ENCODE measurements at places on chromosomes 1 and 21.

- DNase-seq = no peak
Measured at GRCh38 chr1:178579562-178579961, 66.7 kb downstream of the TEX35 start.

DNA sequence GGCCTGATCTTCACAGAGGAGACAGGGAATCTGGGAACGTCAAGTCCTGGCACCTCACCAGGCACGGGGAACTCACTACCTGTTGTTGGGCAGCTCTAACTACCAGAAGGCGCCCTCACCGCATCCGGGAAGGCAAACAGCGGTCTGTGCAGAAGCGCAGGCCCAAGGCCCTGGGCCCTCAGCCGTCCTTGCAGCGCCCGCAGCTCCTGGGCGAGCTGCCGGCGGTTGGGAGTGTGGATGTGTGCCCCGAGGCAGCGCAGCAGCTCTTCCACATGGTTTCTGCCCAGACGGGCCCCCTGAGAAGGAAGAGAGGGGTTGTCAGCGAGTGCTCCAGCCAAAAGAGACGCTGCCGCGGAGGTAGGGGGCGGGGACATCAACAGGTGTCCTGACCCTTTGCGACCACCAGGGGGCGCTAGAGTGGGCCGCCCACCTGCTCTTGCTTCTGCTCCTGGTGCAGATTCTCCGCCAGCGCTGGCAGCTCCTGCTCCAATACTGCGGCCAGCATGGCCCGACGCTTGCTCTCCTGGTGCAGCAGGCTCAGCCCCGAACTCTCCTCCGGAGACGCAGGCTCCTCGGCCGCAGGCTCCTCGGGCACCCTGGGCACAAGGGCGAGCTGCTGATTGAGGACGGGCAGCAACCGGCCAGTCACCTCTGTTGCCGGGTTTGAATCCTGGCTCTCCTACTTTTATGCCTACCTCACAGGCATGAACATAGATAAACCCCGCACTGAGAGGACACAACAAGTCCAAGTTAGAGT lies 9.3 kb downstream of the MAP3K6 start:
- no peak for DNase-seq

DNA sequence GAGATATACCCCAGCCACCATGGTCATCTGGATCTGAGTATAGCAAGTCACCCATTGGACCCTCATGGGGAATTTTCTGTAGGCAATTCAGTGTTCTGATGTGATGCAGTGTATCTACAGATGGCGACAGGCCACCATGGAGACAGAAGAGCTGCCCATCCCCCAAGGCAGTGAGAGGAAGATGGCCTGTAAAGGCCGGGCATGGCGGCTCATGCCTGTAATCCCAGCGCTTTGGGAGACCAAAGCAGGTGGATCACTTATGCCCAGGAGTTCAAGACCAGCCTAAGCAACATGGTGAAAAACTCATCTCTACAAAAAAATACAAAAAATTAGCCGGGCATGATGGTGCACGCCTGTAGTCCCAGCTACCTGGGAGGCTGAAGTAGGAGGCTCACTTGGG lies 41.1 kb upstream of the CTPS1 start:
- DNase-seq = no peak

- DNase-seq = no peak
Measured at GRCh38 chr1:159187647-159188374, 16.4 kb downstream of the CADM3 start.

DNA sequence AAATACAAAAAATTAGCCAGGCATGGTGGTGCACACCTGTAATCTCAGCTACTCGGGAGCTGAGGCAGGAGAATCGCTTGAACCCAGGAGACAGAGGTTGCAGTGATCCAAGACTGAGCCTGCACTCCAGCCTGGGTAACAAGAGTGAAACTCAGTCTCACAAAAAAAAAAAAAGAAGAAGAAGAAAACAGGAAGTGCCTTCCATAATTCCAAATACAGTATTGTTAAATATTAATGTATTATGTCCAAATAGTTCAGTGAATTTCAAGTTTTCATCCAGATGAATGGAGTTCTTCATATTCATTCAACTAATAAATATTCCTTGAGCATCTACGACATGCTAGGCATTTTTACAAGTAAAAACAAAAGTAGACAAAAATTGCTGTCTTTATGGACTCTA lies 33.3 kb downstream of the PLEKHO1 start:
- no peak for DNase-seq

GRCh38 chr1:117698398-117699160 lies 92.7 kb downstream of the TENT5C start:
- DNase-seq = no peak

- no peak for DNase-seq
Measured at GRCh38 chr1:1761504-1762376, 16.5 kb downstream of the NADK start.

- no peak for DNase-seq
Measured at GRCh38 chr1:212482006-212482636, 49.4 kb downstream of the NENF start.

DNA sequence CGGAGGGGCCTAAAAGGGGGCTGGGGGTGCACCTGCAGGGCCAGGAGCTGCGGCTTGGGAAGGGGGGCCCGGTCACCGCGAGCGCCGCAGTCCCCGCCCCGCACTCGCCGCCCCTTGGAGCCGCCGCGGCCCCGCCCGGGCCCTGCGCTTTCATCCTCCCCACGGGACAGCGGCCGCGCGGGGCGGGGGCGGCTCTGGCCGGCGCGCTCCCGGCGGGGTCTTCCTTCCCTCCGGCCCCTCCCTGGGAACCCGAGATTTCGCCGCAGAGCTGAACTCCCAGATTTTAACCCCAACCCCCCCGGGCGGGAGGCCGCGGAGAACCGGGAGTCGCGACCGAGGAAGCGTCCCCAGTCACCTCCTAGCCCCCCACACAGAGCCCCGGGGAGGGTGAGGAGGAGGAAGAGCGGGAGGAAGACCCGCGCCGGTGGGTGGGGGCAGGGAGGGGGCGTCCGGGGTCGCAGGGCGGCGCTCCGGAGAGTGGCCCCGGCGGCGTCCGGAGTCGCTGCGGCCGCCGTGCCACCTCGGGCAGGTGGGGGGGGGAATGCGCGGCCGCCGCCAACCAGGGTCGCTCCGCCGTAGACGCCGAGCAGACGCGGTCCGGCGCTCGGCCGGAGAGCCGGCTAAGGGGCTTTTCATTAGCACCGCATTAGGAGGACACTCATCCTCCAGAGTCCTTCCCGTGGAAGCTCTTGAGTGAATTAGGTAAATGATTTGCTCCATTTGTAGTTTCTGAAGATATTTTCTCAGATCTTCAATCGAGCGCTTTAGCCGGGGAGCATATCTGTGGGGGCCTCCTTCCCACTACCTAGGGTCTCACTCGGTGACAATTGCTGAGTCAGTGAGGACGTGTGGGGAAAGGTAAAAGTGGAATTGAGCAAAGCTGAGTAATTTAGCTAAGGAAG lies 31.6 kb upstream of the NFIA start:
- no peak for DNase-seq

- DNase-seq = no peak
Measured at GRCh38 chr1:162265983-162266382, 110.7 kb downstream of the SPATA46 start.

- no peak for DNase-seq
Measured at GRCh38 chr1:34790985-34791384, 1.8 kb upstream of the GJA4 start.

DNA sequence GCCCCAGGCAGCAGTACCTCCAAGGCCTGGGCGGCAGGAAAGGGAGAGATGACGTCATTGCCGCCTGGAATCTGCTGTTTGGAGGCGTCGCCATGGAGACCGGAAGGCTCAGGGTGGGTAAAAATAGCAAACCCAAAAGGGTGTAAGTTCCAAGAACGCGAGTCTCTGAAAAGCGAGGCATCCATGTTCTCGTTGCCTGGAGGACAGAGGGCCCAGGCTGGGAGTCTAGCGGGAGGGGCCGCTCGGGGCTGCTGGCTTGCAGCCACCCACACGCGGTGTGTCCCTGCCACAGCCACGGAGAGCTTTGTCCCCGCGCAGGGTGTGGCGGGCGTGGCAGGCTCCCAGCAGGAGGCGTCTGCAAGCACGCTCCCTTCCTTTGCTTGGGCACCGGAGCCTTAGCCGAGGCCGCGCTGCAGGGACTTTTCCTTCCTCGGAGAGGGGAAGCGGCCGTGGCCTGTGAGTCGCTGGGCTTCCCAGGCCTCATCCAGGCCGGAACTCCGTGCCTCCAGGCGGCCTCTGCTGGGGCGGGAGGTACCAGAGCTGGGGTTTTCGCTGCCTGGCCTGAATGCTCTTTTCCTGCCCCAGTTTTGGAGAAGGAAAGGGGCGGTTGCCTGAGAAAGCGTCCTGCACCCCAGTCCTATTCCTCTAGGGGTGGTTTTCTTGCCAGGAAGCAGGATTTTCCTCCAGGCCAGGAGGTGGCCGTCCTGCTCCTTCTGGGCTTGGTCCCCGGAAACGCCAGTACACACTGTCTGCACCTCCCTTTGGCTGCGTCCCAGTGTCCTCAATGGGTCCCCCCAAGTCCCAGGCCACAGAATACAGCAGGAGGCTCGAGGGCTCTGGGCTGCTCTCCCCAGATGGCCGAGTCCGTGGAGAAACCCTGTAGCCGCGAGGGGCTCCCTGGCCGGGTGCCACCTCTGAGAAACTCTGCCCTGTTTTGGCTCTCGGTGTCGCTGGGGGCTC lies 15.3 kb upstream of the SKI start:
- DNase-seq = no peak

- DNase-seq = no peak
Measured at GRCh38 chr21:42021371-42022090, 11.4 kb upstream of the ZBTB21 start.

GRCh38 chr1:172147541-172147940 lies 272.9 kb upstream of the C1orf105 start:
- DNase-seq = no peak

DNA sequence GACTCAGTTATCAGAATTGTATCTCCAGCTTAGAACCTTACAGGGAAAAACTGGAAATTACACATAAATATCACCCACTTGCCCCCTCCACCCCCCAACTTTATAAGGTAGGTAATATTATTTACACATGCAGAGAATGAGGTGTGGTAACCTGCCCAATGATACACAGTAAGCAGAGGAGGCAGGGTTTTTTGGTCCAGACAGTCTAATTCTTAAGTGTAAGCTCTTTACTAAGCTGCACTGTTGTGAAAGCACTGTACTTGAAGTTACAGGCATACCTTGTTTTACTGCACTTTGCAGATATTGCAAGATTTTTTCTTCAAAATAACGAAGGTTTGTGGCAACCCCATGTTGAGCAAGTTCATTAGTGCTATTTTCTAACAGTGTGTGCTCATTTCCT lies 24.8 kb upstream of the MYOCOS start:
- DNase-seq = no peak

- no peak for DNase-seq
Measured at GRCh38 chr21:41815652-41816582, 49.1 kb upstream of the RIPK4 start.

- no peak for DNase-seq
Measured at GRCh38 chr1:10694274-10694632, 102.2 kb downstream of the CASZ1 start.

All from NCI-H524 treated with DMSO at 0.1 percent for 48 hours (cell line).